ENCODE measurements at places on chromosomes 3 and 15. TPM values are rescaled to one million over a fixed set of nuclear protein-coding genes. Genes with fewer than 3 reads are reported as not detected.

Gene TRIM71
- total RNA-seq, result 2.7 TPM

Gene FGF12
- 0.97 TPM for total RNA-seq

Gene ARF4
- total RNA-seq, result 177 TPM

Gene TMOD3
- 27.2 TPM for total RNA-seq

Gene COL6A5
- total RNA-seq, result 0.04 TPM

Gene SLCO2A1
- 25.5 TPM for total RNA-seq

Gene ACSBG1
- 0.73 TPM for total RNA-seq

Gene B3GALNT1
- total RNA-seq, result 36.0 TPM

Gene UCN2
- total RNA-seq, result 0.60 TPM

Gene LNP1
- 4.3 TPM for total RNA-seq

Gene HYAL1
- 3.5 TPM for total RNA-seq

Gene IL16
- 0.27 TPM for total RNA-seq

Gene GOLGA6L9
- total RNA-seq, result 19.1 TPM

Gene TLR9
- total RNA-seq, result 0.16 TPM

Gene TRPM1
- not detected for total RNA-seq
